ENCODE measurements at places on chromosomes 16 and 17.

DNA sequence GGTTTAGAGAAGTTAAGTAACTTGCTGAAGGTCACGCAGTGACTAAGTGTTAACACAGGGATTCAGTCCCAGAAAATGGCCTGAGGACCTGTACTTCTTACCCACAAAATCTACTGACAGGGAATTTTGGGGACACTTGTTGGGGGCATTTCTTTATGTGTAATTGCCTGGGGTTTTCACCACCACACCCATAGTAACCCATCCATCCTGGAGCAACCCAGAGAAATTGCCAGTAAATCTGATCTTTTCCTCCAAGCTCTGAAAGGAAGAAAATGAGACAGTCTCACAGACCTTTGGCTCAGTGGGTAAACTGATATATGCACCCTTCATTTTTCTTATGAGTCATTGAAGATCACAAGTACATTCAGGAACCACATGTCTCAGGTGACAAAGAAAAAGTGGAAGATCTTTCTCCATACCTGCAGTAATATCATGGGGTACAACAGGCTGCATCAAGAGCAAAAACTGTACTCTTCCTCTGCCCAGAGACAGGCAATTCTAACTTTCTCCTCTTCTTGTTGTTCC is 81.0 kb downstream of the NOG start:
- DNase-seq, result no peak

DNA sequence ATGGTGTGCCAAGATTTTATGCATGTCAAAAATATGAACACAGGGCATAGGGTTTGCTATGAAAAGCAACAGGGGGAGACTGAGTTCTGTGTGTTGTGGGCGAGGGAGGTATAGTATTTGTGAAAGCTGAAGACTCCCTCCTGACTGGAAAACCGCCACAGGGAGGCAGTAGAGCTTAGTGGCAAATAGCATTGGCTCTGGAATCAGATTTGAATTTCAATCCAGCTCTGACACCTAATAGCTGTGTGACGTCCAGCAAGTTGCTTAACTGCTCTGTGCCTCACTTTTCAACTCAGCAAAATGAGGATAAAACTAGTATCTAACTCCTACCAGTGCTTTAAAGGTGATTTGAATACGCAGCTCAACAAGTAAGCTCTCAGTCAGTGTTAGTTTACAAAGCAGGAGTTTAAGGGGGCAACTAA is 22.0 kb downstream of the KPNA2 start:
- no peak for DNase-seq

- DNase-seq, result no peak
Measured at GRCh38 chr16:53792161-53792951, 88.4 kb downstream of the FTO start.

DNA sequence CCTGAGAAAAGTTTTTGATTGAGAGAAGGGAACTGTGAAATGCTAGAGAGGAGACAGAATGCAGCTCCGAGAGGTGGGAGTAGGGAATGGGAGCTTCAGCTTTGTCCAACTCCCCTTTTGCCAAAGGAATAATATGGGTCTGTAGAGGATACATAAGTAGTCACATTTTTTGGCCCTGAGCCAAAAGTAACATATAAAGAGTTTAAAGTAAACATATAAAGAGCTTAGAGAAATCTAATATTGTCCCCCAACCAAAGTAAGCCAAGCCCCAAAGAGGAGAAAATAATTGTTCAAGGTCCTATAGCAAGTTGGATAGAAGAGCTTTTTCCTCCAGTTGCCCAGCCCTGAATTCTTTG is 215.1 kb downstream of the TMEM114 start:
- DNase-seq, result no peak

GRCh38 chr17:320809-321385 is 31.7 kb downstream of the RPH3AL start:
- DNase-seq, result no peak

DNA sequence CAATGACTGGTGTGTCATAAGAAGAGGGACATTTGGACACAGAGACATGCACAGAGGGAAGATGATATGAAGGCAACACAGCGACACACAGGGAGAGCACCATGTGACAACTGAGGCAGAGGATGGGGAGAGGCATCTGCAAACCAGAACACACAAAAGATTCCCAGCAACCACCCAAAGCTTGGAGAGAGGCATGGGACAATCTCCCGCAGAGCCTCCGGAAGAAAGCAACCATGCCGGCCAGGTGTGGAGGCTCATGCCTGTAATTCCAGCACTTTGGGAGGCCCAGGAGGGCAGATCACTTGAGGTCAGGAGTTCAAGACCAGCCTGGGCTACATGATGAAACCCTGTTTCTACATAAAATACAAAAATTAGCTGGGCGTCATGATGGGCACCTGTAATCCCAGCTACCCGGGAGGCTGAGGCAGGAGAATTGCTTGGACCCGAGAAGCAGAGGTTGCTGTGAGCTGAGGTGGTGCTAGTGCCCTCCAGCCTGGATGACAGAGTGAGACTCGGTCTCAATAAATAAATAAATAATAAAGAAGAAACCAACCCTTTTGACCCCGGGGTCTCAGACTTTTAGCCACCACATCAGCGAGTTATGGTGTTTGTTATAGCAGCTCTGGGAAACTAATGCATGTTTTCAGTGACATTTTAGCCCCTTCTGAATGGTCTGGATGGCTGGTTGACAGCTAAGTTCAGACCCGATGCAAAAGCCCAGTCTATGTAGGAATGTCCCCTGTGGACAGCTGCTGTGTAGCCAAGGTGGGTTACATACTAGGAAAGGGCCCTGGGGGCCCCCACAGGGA is 13.8 kb upstream of the PLCG2 start:
- DNase-seq, result no peak

DNA sequence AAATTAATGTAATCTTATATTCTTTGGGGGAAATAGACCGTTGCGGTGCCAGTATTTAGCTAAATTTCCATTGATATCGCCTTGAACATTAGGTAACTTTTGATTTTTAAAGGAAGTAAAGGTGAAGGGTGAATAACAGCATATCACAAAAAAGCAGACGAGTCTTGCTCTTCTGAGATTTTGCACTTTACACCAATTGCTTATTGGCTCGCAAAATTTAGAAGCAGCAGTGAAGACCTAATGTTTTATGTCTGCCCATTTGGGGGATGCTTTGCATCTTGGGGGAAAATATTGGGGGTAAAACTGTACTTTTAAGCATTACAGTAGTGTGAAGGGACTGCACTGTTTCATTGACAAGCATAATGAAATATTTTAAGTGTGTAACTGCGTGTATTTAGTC is 934 bp downstream of the MAP2K6 start:
- DNase-seq, result no peak

DNA sequence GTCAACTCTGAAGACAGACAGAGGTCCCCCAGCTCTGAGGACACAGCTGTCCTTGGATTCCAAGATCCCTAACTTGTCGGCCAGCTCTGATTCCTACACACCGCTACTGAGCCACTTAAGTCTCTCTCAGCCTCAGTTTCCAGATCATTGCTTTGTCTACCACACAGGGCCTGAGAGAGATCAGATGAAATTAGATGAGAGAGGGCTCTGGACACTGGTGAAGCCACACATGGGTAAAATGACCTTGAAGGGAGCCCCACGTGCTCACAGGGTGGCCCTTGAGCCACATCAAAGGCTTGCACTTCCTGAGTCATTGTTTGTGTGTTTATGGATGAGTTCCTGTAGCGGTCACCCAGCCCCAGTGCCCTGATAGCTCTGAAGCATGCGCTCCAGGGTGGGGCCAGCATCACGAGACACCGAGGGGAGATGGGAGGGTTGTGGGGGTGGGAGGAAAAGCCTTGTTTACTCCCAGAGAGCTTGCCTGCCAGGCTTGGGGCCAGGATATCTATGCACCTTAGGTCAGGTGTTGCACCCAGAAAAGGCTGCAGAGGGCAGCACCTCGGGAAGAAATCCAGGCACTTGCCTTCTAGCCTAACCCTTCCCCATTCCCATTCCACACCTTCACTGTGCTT is 32.7 kb upstream of the SLC6A2 start:
- no peak for DNase-seq

DNA sequence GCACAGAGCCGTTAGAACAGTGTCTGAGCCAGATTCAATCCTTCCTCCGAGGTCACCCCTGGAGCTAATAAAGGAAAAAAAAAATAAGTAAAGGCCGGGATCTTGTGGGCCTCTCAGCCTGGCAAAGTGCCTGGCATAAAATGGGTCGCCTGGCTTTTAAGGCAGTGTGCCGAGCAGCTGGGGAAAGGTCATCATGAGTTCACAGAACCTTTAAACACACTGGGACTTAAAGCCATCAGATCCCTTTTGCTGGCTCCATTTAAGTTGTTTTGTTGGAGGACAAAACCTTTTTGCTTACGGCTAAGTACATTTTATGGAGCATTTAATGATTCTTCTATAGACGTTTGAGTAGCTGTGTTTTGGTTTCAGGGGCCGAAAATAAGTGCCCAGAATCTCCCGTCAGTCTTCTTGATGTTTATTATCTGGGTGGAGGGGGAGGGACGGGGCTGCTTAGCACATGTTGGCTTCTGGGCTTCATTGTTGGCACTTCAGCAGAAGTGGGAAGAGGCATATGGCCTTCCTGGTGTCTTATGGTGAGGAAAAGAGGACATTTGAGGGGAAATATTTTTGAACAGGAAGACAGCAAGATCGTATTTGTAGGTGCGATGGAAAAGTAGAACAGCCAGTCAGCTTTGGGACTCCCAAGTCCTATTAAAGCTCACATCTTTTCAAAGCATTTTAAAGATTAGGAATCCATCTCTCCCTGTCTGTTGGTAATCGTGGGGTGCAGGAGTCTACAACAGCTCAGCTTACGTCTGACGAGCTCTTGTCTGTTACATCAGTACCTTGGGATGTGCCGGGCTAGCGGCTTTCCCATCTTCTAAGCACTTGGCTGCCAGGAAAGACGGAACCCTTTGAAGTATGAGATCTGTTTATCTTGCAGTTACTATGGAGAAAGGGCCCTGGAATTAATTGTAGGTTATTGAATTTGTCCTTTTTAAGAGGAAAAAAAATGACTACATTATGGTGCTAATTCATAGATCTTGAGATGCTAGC is 31.1 kb downstream of the RBFOX1 start:
- DNase-seq, result no peak

GRCh38 chr16:73955255-73955654 is 341.4 kb upstream of the PSMD7 start:
- no peak for DNase-seq

DNA sequence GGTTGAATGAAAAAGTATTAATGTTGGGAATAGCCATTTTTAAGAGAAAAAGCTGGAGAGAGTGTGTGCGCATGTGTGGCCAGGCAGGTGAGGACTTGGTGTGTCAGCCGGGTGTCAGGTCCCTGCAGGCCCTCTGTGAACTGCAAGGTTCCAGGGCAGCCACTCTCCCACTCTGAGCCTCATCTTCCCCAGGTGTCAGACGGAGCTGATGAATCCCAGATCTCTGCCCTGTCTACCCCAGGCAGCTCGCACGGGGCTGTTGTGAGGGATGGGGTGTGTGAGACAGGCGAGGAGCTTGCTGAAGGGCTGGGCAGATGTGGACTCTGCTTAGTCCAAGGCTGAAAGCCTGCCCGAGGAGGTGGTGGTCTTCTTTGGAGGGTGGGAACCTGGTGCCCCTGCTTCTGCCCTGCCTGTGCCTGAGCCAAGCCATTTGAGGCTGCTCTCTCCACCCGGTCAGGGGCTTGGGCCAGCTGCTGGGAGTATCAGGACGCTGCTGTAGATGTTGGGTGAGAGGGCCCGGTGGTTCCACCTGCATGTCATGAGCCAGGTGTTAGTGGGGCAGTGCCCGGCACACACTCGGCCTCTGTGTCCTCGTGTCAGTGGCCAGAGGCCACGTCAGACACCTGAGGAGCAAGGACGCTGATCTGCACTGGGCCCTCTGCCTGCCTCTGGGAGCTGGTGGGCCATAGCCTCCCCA is 122.4 kb downstream of the RAB11FIP4 start:
- DNase-seq, result no peak

GRCh38 chr16:80703131-80704071 is 101.0 kb downstream of the CDYL2 start:
- DNase-seq, result no peak

- DNase-seq, result no peak
Measured at GRCh38 chr17:78438271-78438691, 59.8 kb downstream of the PGS1 start.

DNA sequence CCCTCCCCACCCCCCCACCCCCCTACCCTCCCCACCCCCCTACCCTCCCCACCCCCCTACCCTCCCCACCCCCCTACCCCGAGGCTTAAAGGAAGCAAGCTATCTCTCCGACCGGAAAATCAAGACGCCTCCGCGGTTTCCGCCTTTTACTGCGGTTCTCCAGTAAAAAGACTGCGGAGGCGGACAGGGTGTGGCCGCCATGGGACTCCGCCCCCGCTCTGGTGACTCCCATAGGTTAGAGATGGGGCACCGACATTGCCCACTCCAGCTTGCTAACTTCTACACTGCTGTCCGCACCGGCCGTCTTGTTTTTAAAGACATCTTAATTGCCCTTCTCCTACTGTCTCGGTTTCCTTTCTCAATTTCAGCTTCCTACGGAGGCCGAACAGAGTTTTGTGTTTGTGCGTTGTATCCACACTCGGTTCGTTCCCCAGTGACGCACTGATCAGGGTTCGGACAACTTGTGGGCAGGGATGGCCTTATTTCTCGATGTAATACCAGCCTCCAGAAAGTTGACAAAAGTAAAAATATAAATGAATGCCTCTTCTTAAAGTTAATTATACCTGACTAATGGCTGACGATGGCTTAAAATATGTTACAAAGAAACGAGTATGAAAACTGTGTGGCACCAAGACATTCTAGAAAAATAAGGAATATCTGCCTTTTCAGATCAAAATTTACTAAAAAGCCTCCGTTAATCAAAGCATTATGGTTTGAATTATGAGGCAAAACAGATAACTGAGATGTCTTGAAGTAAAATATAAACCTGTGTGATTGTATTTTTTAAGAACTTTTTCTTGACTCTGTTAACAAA is 1.1 kb upstream of the ZNF200 start:
- no peak for DNase-seq

GRCh38 chr16:515175-515938 is 12.2 kb upstream of the CAPN15 start:
- DNase-seq, result no peak

DNA sequence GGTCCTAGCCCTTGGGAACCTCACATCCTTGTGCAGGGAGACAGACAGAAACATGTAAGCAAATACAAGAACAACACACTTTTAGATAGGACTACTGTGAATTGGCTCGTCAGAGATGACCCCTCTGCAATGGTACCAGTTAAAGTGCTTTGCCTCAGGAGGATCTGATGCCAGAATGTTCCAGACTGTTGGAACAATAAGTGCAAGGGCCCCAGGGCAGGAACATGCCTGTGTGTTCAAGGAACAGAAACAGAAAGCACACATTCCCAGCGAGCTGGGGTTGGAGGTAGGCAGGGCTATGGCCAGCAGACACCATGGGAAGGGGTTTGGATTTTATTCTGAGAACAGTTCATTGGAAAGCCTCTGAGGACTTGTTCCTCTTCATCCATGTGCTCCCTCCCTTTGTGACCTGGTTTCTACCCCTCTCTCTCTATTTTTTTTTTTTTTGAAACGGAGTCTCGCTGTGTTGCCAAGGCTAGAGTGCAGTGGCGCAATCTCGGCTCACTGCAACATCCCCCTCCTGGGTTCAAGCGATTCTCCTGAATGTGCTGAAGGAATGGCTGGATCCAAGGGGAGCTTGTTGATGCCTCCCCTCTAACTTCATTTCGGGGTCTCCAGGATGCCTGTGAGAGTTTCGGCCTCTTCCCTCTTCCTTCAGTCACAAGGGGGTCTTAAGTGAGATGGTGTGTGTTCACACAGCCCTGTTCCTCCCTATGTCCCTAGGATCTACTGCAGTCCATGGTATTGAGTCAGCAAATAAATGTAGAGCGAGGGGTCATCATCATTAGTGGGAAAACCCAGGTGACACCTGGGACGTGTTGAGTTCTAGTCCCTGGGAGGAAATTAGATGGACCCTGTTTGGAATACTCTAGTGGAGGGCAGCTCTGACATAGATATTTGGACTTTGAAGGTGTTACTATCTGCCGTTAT is 6.4 kb downstream of the STAT5A start:
- DNase-seq, result no peak

All from KG1 (cell line).